ENCODE measurements at places on chromosomes 2 and 18.
A peak's percentile ranks its signal among the peaks of the same experiment; 100 is the strongest.

GRCh38 chr18:59123588-59124369 is 15.9 kb upstream of the SEC11C start:
- DNase-seq: no peak

GRCh38 chr2:195891081-195891480 is 177.6 kb downstream of the DNAH7 start:
- DNase-seq: peak; percentile 1

- no peak for DNase-seq
Measured at GRCh38 chr18:10403708-10404107, 50.7 kb upstream of the APCDD1 start.

DNA sequence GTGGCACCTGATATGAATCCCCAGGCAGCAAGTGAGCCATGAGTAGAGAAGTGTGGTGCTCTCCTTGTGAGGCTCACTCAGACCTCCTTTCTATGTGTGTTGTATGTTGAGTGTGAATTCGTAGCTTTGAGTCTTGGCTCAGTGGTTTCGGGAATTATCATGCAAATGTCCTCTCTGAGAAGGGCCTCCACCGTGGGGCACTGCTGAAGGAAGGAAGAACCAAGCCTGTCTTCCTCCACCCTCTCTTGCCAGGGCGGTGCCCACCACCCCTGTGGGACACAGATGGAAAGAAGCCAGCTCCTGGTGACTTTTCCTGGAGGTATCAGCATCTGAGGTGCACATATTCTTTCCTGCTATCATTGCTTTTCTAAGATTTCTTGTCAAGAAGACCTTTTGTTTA is 156.1 kb downstream of the MYT1L start:
- no peak for DNase-seq

GRCh38 chr2:116716444-116716843 is 1098.0 kb upstream of the DDX18 start:
- DNase-seq: no peak

GRCh38 chr2:18356676-18357075 is 203.8 kb downstream of the RDH14 start:
- DNase-seq: no peak

GRCh38 chr2:16461672-16462071 is 204.0 kb downstream of the CYRIA start:
- DNase-seq: no peak

DNA sequence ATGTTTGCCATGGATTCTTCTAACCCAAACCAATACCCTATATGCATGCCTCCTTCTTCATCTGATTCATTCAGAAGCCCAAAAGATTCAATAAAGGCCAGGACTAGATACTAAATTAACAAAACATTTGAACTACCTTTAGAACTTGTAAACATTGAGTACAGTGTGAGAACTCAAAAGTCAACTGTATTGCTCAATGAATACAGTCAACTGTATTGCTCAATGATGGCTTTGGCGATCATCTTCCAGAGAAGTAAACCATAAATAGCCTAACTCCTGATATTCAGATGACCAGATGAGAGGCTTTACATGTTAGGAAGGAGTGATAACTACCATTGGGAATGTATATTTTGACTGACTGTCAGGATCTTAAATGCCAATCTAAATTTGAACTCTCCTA is 206.5 kb upstream of the ITGA4 start:
- DNase-seq: no peak

- no peak for DNase-seq
Measured at GRCh38 chr2:216665717-216666116, 29.6 kb downstream of the IGFBP5 start.

GRCh38 chr2:144504218-144504641 is 15.7 kb downstream of the ZEB2 start:
- DNase-seq: no peak

DNA sequence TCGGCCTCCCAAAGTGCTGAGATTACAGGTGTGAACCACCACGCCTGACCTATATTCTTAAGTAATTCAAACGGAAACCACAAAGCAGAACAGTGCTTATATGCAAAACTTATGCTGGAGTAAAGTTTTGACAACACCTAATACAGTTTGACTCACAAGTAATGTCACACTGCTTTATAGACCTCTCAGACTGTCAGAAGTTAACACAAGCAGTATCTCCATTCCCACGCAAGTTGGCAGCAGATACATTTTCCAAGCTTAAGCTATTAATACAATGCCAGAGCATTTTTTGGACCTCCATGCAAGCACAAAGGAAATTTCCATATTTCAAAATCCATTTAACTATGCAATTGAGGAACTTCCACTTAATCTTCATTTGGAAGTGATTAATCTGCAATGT is 21.0 kb upstream of the SANBR start:
- DNase-seq: peak; percentile 9

GRCh38 chr18:76874642-76875389 is 52.5 kb downstream of the ZNF236 start:
- no peak for DNase-seq

- no peak for DNase-seq
Measured at GRCh38 chr2:71073475-71073874, 5.0 kb downstream of the NAGK start.

DNA sequence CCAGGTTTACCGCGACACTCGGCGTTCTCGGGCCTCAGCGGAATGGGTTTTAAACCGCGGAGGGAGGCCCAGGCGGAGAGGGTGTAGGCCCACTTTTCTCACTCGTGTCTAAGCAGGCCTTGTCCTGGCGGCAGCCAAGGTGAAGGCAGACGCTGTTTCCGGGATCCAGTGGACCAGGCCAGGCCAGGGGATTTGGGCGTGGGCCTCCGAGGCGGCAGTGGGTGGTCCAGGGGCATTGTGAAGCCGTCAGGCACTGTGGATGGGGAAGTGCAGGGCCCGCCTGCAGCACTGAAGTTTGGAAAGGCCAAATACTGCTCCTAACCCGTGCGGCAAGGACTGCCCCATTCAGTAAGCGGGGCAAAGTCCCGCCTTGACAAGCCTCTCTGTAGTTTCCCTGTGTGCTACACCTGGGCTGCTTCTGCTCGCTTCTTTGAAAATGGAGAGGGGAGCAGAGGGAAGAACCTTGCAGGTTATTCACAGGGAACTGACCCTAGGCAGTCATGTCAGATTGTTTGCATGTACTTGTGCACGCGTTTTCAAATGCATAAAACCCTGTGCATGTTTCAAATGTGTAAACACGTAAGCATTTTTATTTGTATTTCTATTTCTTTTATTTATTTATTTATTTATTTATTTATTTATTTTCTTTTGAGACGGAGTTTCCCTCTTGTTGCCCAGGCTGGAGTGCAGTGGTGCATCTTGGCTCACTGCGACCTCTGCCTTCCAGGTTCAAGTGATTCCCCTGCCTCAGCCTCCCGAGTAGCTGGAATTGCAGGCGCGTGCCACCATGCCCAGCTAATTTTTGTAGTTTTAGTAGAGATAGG is 7.5 kb upstream of the DLX2 start:
- DNase-seq: no peak

DNA sequence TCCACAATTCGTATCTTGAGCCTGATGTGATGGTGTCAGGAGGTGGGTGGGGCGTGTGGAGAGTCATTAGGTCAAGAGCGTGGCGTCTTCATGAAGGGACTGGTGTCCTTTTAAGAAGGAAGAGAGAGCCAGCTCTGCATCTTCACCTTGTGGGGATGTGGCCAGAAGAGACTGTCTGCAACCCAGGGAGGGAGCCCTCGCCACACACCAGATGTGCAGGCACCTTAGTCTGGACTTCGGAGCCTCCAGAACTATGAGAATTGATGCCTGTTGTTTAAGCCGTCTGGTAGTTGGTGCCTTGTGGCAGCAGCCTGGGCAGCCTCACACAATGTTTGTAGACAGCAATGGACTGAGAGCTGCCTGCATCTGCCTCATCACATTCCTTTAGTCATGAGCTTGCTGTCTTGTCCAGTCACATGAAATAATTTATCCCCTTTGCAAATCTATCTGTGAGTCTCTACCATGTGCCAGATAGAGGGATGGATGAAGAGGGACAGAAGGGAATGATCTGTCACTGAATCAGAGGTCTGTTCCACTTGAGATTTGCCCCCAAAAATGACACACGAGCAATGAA is 61.0 kb downstream of the MYT1L start:
- DNase-seq: no peak

GRCh38 chr18:10950876-10951630 is 198.3 kb downstream of the PIEZO2 start:
- DNase-seq: no peak

- DNase-seq: no peak
Measured at GRCh38 chr18:79241755-79242154, 154.0 kb upstream of the NFATC1 start.

DNA sequence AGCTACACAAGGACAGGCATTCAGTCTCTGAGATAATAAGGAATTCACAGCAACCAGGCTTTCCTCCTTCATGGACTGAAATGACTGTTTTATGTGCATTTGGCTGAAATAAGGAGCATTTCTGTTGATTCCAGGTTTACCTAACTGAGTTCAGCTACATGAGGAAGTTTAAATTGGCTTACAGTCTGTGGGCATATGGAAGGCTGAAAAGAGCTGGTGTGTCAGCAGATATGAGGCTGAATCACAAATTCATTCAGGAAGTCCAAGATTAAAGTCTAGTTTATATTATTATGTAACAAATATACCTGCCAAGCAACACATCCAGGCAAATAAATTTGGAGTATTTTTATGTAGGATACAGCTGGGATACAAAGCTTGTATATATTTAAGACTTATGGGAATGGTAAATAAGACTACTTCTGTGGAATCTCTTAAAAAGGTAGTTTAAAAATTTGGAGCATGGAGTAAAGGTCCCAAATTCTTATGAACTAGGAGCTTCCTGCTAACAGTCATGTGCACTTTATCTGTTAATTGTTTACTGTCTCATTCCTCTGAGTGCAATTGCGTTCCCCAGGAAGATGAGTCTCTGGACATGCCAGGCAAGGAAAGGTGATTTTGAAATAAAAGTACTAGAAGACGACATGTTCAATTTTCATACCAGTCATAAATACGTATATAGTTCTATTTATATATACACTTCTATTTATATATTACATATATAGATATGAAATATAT is 53.0 kb downstream of the ZC3H8 start:
- no peak for DNase-seq

DNA sequence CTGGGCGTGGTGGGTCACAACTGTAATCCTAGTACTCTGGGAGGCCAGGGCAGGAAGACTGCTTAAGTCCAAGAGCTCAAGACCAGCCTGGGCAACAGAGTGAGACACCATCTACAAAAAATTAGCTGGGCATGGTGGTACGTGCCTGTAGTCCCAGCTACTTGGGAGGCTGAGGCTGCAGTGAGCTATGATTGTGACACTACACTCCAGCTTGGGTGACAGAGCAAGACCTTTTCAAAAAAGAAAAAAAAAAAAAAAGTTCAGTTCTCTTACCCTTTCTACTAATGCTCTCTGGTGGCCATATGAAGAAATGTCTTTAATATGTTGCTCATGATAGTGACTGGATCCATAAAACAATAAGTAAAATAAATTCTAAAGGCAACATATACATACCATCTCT is 14.9 kb downstream of the TYW5 start:
- DNase-seq: no peak

DNA sequence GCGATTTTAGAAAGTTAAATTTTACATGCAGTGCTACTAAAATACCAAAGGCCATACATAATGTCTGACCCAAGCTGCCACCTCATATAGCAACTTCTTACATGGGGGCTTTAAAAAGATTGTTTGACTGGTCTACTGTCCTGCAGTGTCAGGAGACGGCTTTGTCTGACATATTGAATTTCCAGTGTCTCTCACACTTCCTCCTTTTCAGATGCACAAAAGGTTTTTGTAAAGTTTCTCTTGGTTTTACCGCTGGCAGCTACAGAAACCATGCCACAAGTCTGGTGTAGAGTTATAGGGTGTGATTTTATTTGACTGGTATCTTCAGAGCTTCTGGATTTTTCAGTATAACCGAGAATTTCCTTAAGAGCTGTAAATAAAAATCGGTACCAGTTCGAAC is 1.1 kb upstream of the ASAP2 start:
- no peak for DNase-seq

DNA sequence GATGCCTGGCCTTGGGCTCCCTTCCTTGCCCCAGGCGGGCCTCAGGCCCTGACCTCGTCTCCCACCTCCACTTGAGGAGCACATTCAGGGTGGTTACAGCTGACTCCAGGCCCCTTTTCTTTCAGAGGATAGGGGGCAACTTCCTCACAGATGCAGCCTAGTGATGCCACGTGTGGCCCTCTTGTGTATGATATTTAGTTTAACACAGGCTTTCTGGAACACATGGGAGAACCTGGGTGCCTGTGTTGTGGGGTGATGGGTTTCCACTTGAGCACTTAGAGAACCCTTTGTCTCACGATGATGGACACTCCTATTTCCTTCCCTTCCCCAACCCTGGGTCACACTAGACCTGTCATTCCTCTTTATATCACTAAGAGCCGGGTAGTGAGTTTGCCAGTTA is 6.8 kb upstream of the KCNS3 start:
- DNase-seq: no peak

- DNase-seq: no peak
Measured at GRCh38 chr2:126317790-126318431, 338.0 kb upstream of the GYPC start.

GRCh38 chr18:70296781-70297180 is 7.9 kb downstream of the SOCS6 start:
- no peak for DNase-seq

DNA sequence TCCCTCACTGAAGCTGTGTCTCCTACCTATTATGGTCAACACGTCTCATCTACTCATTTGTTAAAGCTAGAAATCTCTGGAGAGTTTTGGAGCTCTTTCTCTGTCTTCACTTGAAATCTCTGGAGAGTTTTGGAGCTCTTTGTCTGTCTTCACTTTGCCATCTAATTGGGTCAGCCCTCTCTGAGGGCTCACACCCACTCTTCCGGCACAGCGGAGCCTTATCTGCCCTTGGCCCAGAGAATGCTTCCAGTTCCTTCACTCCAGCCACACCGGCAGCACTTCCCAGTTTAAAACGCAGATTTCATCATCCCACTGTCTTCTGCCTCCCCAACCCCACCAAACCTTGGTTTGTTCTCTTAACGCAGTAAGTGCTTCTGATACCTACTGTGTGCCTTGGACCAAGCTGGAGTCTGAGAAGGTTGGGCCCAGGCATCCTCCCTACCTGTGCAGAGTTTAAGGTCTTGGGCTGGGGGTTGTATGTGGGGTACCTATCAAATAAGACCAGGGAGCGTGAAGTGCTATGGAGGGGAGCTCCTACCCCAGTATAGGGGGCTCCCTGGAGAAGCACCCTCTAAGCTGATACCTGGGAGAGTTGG is 5.0 kb downstream of the HPCAL1 start:
- no peak for DNase-seq

DNA sequence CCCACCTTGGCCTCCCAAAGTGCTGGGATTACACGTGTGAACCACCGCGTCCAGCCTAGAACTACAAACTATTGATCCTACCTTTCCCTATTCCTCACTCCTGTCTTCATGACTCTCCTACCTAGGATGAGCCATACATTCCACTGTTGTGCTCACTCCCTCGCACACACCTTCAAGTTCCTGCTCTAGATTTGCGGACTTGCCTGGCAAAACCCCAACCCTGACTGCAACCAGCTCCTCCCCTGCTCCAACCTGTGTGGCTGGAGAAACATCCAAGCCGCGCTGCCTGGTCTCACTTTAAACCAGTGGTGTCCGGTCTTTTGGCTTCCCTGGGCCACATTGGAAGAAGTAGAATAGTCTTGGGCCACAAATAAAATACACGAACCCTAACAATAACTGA is 5.0 kb upstream of the DNPEP start:
- DNase-seq: no peak

All from nucleus accumbens (tissue), 56 donors.